ENCODE measurements at places on chromosomes 3 and 15. TPM values are rescaled to one million over a fixed set of nuclear protein-coding genes. Genes with fewer than 3 reads are reported as not detected.
A peak's percentile ranks its signal among the peaks of the same experiment; 100 is the strongest.

DNA sequence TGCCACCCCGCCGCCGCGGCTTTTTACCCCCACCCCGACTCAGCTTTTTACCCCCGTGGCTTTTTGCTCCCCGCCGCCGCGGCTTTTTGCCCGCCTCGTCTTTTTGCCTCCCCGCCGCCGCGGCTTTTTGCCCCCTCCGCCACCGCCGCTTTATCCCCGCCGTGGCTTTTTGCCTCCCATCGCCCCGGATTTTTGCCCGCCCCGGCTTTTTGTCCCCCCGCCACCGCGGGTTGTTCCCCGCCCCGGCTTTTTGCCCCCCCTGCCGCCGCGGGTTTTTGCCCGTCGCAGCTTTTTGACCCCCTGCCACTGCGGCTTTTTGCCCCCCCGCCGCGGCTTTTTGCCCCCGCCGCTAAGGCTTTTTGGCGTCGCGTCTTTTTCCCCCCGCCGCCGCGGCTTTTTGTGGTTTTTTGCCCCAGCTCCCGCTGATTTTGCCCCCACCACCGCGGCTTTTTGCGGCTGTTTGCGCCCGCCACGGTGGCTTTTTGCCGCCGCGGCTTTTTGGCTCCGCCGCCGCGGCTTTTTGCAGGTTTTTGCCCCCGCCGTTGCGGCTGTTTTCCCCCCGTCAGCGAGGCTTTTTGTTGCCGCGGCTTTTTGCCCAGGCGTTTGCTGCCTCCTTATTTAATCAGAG lies 597.2 kb downstream of the GOLGA6L6 start:
- no peak for DNase-seq

DNA sequence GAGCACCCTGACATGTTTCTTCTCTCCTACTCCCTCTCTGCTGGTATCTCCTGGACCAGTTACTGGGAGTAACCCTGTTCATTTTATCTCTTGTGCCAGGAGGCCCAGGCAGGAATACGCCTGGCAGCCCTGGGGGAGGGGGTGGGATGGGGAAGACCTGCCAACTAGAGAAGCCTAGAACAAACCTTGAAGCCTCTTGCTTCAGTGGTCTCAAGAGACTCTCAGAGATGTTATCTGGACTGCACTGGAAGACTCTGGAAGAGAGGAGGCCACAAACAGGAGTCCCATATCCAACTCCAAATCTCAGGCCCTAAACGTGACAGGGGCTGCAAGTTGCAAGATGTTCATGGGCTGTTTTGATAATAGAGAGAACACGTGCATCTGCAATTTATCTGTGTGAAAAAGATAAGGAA lies at the start of gene EPB42:
Gene EPB42, minus strand, starts transcription at position 28 of the 413 bp plus-strand sequence. CDS start 193 bp downstream, outside the sequence.
- DNase-seq, result no peak

DNA sequence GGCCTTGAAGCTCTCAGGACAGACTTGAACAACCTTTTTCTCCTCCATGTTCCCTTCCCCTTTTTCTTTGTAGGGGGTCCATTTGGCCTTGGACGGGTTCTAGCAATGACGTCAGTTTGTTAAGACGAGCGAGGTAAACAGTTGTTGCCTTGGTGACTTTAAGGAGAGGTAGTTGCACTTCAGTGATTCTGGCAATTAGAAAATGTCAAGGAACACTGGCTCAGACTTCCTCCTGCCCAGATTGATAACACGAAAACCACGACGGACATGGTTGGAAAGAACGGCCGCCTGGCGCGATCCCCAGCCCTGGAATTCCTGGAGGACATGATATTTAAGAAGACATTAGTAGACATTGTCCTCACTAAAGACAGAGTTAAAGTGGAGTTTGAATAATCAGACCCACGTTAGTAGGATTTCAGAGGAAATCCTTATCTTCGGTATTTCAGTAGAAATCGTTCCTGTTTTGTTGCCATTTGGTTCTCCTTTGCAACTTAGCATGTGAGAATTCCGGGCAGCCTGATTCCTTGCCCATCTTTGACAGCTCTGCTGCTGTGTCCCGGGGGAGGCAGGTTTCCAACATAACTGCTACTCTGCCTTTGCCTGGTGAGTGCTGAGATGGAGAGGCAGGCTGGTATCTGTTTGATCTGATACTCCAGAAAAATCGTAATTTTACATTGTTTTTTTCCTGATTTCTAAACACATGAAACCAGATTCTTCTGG lies 87.3 kb downstream of the ST6GAL1 start:
- DNase-seq, result peak; percentile 70

DNA sequence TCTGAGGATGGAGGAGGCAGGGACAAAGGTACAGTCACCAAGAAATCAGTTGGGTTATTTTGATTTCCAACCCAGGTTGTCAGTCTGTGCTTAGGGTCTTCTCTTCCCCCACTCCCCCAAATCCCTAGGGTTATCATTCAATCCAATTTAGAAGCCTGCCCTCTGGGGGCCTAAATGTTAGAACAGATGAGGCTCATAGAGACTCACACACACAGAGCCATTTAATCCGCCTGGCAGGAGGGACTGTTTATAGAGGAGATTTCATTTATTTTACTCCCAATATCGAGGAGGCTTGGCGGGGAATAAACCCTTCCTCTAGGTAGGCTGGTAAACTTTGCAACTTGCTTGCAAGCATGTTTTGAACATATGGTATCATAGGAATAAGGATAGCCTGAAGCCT lies 52.8 kb downstream of the RHCG start:
- no peak for DNase-seq

TFDP2 gene
- polyA plus RNA-seq, result 106 TPM

DNA sequence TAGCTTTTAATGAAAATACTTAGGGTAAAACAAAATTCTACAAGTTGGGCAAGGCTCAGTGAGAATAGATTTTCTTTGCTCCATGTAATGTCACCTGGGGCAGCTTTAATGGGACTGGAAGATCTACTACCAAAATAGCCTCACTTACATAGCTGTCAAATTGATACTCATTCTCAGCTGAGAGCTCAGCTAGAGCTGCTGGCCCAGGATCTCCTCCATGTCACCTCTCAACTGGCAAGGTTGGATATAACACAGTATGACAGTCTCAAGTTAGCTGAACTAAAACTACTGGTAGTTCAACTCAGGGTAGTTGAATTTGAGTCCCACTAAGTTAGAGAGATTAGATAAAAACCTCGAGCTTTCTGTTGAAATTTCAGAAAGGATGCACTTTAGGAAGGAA lies 218.5 kb upstream of the PLSCR5 start:
- no peak for DNase-seq

GRCh38 chr15:53618461-53618860 lies 141.0 kb downstream of the WDR72 start:
- DNase-seq, result no peak

CCR4 gene
- polyA plus RNA-seq, result 0.20 TPM

Data from renal cortex interstitium (tissue), 15 donors.